Stimulated activated CD4-positive, alpha-beta T cell treated with anti-CD3 and anti-CD28 coated beads, Interleukin-2, amount 100 ng/mL, for 24 hours (primary cell): ENCODE measurements at places on chromosomes 1 and 21.

- peak; percentile 52 for DNase-seq
Measured at GRCh38 chr1:65069011-65069565, 78.9 kb upstream of the AK4 start.

GRCh38 chr1:44811234-44811633, 2.9 kb downstream of the BTBD19 start:
- no peak for DNase-seq

DNA sequence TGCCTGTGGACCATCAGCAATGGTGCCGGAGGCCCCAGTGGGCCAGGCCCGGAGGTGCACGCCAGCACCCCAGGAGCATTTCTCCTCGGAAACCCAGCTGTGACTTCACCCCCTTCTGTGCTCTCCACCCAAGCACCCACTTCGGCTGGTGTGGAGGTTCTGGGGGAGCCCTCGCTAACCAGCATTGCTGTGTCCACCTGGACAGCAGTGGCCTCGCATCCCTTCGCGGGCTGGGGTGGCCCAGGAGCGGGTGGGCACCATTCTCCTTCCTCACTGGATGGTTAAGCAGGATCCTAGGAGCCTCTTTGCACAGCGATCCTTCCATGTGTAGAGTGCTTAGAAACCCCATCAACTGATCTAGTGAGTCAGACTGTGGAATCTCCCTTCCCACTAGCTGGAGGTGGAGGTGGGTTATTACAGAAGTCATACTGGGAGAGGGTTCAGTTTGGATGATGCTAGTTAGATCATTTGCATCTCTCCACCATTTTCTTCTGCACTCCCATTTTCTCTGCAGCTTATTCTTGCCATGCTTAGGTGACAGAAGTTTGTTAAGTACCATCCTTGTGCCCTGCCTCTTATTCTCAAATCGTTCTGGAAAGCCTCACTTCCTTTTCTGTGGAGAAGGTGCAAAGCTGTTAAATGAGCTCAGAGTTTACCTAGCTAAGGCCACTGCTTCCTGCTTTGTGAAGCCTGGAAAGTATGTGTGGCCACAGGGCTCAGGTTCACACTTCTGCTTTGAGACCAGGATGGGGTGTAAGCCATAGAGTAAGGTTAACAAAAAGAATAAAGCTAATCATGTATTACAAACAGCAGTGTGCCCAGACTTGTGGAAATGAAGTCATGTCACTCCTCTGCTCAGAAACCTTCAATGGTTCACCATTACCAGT, 32.3 kb downstream of the TBX19 start:
- DNase-seq, result no peak

DNA sequence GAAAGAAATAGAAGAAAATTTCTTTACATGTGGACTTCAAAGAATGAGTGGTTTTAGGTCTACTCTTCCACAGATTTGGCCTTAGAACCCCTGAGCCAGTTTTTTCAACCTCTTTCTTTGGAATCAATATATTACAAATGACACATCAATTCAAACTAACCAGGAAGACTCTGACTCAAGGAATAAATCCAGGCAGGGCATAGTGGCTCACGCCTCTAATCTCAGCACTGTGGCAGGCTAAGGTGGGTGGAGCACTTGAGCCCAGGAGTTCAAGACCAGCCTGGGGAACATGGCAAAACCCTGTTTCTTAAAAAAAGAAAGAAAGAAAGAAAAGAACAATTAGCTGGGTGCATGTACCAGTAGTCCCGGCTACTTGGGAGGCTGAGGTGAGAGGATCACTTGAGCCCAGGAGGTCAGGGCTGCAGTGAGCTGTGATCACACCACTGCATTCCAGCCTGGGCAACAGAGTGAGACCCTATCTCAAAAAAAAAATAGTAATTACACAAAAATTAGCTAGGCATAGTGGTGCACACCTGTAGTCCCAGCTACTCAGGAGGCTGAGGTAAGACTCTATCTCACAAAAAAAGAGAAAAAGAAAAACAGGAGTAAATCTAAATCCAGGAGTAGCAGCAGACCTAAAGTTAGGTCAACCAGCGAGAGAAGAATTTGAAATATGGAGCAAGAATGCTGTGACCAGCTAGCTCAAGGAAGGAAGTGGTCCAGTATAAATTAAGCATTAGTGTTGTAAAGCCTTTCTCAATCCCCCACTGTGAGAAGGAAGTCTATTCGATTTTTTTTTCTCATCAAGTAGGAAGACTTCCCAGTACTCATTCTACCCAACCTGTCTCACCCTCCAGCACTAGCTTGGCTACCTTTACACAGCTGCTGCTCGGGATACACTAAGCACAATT, 1.9 kb downstream of the SORT1 start:
- DNase-seq, result no peak

DNA sequence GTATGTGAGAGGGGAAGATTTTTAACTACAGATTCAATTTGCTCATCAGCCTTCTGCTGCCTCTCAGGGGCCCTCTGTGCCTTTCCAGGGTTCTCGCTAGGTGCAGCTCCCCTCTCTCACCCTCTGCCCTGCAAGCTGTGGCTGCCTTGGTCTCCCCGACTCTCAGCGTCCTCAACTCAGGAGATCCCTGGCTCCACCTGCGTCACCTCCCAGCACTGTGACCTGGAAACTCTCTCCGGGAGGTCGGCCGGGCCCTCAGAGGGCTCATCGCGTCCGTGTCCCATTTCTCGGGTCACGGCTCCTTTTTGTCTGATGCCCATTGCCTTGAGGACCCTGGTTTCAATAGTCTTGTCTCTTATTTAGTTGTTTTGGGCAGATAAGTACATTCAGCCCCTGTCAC, 63.5 kb upstream of the ADARB1 start:
- no peak for DNase-seq
